Right cardiac atrium (tissue), 5 donors: ENCODE measurements at places on chromosomes 7 and 10. TPM values are rescaled to one million over a fixed set of nuclear protein-coding genes. Genes with fewer than 3 reads are reported as not detected.

Gene ABHD11
- 31.2 TPM for polyA plus RNA-seq

Gene C10orf67
- 0.27 TPM for polyA plus RNA-seq

Gene ITPRID1
- polyA plus RNA-seq, result not detected

Gene PDZD7
- polyA plus RNA-seq, result 0.41 TPM

Gene INA
- polyA plus RNA-seq, result 0.16 TPM

Gene CEP55
- 0.11 TPM for polyA plus RNA-seq

Gene CALHM3
- not detected for polyA plus RNA-seq

Gene BAMBI
- polyA plus RNA-seq, result 24.2 TPM

Gene AKR1C4
- not detected for polyA plus RNA-seq

Gene CYP26C1
- polyA plus RNA-seq, result 0.02 TPM

Gene ST8SIA6
- 1.7 TPM for polyA plus RNA-seq

Gene SLC18A3
- polyA plus RNA-seq, result 0.23 TPM

Gene KIF20B
- polyA plus RNA-seq, result 0.81 TPM

Gene CLDN4
- polyA plus RNA-seq, result not detected

Gene CYP2W1
- not detected for polyA plus RNA-seq

Gene TAC1
- 1.6 TPM for polyA plus RNA-seq

Gene TMEM236
- 0.27 TPM for polyA plus RNA-seq

Gene IL2RA
- 0.18 TPM for polyA plus RNA-seq

Gene OR9A2
- not detected for polyA plus RNA-seq

Gene ABCB4
- 5.4 TPM for polyA plus RNA-seq

Gene NOLC1
- 18.4 TPM for polyA plus RNA-seq

Gene PIK3CG
- 0.14 TPM for polyA plus RNA-seq

Gene CALY
- polyA plus RNA-seq, result 0.18 TPM

Gene FAM20C
- polyA plus RNA-seq, result 17.6 TPM

Gene TRA2A
- 38.9 TPM for polyA plus RNA-seq

Gene SPDYE11
- polyA plus RNA-seq, result not detected

Gene TMEM254
- polyA plus RNA-seq, result 7.9 TPM

Gene PDK4
- polyA plus RNA-seq, result 133 TPM

Gene KNDC1
- polyA plus RNA-seq, result 0.23 TPM

Gene CALCR
- 0.02 TPM for polyA plus RNA-seq

Gene HOXA11
- polyA plus RNA-seq, result not detected

Gene PRLHR
- not detected for polyA plus RNA-seq

Gene RTKN2
- 0.11 TPM for polyA plus RNA-seq

Gene TUBAL3
- polyA plus RNA-seq, result 0.43 TPM

Gene DUS4L
- 6.1 TPM for polyA plus RNA-seq

Gene NRCAM
- 1.3 TPM for polyA plus RNA-seq

Gene TUBB8
- polyA plus RNA-seq, result not detected

Gene ZNF488
- polyA plus RNA-seq, result 0.02 TPM

Gene GBX1
- 0.14 TPM for polyA plus RNA-seq

Gene SSC4D
- polyA plus RNA-seq, result 2.1 TPM

Gene COL13A1
- 6.8 TPM for polyA plus RNA-seq

Gene FOXI2
- not detected for polyA plus RNA-seq

Gene UNCX
- polyA plus RNA-seq, result not detected

Gene TAS2R5
- polyA plus RNA-seq, result 0.41 TPM

Gene CFAP69
- 2.3 TPM for polyA plus RNA-seq

Gene ASZ1
- not detected for polyA plus RNA-seq

Gene SPDYE8
- not detected for polyA plus RNA-seq

Gene FGFR2
- 16.5 TPM for polyA plus RNA-seq

Gene VSTM2A
- polyA plus RNA-seq, result not detected

Gene TMEM229A
- polyA plus RNA-seq, result 0.50 TPM

Gene MCM10
- 0.07 TPM for polyA plus RNA-seq

Gene ITIH2
- not detected for polyA plus RNA-seq

Gene TCERG1L
- not detected for polyA plus RNA-seq

Gene MEPCE
- 20.4 TPM for polyA plus RNA-seq

Gene STX1A
- 1.8 TPM for polyA plus RNA-seq

Gene NME8
- polyA plus RNA-seq, result not detected

Gene ELFN1
- polyA plus RNA-seq, result 9.1 TPM

Gene ANKRD1
- 4,109 TPM for polyA plus RNA-seq

Gene SEMA3D
- polyA plus RNA-seq, result 0.54 TPM

Gene CACNB2
- 13.1 TPM for polyA plus RNA-seq
